ENCODE measurements at places on chromosomes 13 and 19.

- DNase-seq = no peak
These were observed 48.6 kb upstream of the UBE2L5 start for GRCh38 chr13:30373727-30374126.

DNA sequence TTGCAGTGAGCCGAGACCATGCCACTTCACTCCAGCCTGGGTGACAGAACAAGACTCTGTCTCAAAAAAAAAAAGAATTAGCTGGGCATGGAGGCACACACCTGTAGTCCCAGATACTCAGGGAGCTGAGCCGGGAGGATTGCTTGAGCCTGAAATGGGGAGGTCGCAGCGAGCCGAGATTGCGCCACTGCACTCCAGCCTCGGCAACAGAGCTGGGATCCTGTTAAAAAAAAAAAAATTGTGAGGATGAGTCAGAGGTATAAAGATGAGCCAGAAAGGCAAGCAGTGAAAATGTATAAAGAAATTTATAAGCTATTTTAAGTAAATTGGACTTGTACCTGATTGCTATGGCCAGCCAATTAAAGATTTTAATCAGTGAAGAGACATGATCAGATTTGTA is 21.1 kb downstream of the KBTBD6 start:
- no peak for DNase-seq

- no peak for DNase-seq
These were observed 22.8 kb upstream of the ZBTB7A start for GRCh38 chr19:4089400-4089908.

DNA sequence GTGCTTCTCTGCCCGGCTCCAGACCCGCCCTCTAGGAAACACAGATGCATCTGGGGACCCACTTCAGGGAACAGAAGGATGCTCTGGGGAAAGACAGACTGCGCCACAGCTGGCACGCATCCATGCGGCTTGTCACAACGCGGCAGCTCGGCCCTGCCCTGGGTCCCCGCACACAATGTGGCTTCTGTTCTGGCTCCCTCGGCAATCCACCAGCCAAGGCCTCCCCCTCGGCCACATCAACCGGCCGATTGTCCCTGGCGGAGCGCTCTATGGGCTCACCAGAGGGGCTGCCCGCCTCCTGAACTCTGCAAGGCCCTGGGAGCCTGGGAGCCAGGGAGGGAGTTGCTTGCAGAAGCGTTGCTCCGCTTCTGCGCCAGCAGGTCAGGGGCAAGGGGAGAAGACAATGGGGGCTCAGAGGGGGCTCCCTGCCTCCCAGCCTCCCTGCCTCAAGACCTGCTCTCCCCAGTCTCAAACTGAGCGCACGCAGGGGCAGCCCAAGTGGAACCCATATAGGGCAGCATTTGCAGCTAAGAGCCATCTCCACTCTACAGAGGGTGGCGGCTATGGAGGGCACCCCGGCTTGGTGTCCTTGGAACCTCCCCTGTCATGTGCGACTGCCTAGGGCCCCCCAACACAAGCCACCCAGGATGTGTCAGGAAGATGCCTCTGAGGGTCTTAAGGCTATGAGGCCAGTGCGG is 37.9 kb downstream of the MLLT1 start:
- DNase-seq = no peak

GRCh38 chr13:73952648-73953047 is 181.6 kb downstream of the KLF12 start:
- no peak for DNase-seq

DNA sequence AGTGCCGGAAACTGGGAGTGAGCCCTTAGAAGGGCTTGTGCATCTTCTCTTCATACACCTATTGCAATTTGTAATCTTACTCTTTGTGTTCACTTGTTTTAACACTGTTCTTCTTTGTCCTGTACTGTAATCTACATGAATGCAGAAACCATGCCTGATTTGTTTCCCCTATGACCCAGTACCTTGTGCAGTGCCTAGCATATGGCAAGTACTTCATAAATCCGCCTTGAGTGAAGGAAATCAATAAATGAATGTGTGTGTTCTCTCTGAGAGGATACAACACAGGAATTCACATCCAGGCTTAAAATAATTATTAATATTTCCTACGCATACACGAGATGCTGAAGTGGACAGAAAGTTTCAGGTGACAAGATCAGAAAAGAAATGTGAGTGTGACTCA is 172.6 kb downstream of the GPC6 start:
- DNase-seq = no peak

GRCh38 chr13:108176685-108177274 is 38.6 kb downstream of the LIG4 start:
- peak; percentile 34 for DNase-seq

DNA sequence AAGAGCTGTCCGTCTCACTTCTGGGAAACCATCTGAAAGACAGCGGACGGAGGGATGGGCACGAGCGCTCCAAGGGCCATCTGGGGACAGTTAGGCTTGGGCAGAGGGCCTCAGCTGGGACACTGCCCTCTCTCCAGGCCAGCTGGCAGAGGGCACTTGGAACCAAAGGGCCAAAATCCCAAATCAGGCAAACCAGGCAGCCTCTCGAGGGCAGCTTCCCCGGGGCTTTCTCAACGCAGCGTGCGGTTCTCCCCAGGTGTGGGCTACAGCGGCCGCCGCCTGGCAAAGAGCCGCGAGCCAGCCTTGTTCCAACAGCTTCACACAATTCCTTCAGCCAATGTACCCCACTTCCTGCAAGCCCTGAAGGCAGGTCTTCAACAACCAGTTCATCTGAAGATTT is 5.0 kb downstream of the MLLT1 start:
- no peak for DNase-seq

DNA sequence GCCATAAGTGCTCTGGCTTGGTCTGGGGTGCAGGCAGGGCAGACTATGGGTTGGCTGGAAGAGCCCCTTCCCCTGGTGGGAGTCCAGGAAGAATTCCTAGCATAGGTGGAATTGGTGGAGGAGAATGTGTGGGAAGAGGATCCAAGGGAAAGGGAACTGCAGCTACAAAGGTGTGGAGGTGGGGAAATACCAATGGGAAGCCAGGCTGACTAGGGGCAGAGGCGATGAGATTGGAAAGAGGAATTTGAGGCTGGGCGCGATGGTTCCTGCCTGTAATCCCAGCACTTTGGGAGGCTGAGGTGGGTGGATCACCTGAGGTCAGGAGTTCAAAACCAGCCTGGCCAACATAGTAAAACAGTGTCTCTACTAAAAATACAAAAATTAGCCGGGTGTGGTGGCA is 4.8 kb upstream of the SDHAF1 start:
- no peak for DNase-seq

DNA sequence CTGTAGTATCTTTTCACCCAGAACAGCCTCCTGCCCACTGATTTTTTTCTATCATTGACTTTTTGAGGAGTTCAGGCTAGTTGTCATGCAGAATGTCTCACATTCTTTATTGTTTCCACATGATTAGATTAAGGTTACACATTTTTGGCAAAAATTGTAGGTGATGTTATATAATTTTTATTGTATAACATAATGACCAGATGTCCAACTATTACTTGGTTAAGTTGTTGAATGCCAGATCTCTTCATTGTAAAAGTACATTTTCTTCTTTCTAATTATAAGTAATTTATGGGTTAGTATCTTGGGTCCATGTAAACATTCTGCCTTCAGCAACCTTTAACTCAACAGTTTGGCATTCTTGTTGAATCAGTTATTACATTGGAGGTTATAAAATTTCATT is 138.4 kb downstream of the POSTN start:
- no peak for DNase-seq

GRCh38 chr13:25725104-25725503 is 326.7 kb downstream of the SHISA2 start:
- DNase-seq = no peak

- no peak for DNase-seq
These were observed 13.5 kb downstream of the IL17D start for GRCh38 chr13:20716951-20717350.

GRCh38 chr13:111265006-111265700 is 55.3 kb upstream of the TEX29 start:
- DNase-seq = no peak

DNA sequence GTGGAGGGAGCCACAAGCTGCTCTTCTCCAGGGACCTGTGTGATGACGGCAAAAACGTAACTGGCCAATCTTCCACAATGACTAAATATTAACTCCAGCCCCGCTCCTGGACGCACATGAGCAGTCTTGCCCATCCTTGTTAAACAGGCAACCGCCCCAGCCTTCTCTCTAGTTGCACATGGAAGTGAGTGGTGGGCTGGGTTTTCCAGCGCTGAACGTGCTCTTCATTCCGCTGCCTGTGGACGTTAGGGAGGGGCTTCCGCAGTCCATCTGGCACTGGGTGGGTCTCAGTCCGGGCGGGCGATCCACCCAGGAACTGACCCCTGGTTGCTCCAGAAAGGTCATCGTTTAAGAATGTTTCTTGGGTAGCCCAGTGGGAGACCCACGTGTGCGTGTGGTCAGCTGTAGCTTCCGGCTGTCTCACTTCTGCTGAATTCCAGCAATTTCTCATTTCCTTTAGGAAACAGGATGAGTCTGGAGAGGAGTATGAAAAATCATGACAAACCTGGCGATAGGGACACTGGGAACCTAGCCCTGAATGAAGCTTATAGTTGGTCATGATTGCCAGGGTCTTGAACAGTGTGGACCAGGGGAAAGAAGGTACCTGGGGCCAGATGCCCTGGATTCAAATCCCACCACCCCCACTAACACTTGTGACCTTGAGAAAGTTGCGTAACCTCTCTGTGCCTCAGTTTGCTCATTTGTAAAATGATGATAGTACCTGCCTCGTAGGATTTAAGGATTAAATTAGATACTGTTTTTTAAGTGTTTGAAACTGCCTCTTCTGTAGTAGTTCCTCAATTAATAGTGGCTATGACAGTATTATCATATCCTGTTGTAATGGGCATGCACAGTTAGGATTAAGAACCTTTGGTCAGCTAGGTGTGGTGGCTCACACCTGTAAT is 92.6 kb downstream of the SIPA1L3 start:
- no peak for DNase-seq

DNA sequence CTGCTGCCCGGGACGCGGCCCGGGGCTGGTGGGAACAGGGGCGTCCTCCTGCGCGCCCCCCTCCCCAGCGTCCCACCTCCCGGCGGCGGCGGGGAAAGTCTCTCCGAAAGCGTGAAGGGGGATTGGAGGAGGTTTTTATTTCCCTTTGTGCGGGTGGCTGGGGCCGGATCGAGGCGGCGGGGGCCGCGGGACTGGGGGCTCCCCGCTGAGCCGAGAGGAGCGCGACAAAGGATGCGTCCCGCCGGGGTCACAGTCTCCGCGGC is 132 bp downstream of the SHD start:
- DNase-seq = no peak

- DNase-seq = no peak
These were observed 24.5 kb upstream of the FREM2 start for GRCh38 chr13:38662362-38662761.

DNA sequence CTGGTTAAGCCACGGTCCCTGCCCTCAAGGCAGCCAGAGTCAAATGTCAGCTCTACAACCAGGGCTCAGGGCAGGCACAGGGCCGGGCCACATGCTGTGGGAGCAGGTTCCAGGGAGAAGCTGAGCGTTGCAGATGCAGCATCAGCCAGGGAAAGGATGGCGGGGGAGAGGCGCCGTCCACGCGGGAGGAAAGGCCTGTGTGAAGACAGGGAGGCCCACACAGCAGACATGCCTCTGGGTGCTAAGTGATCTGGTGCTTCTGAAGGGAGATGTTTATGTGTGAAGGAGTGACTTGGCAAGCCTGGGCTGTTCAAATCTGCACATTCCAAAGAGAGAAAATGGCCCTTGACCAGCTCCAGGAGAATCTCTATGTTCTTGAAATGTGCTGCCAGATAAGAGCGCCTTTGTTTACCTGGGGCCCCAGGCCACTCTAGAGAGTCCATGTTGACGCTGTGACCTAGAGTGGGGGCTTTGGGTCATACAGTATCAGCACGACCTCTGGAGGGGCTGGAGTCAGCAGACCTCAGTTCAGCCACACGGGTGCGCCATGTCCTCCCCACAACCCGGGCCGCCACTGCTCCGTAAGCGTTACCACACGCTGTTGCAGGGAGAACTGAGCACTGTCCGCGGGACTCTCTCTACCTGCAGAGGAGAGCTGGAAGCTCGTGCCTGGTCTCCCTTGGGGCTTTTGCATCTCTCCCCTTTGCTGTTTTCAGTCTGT is 15.9 kb upstream of the ATF5 start:
- no peak for DNase-seq

- DNase-seq = no peak
These were observed 786.2 kb downstream of the SLITRK6 start for GRCh38 chr13:85013006-85013405.

DNA sequence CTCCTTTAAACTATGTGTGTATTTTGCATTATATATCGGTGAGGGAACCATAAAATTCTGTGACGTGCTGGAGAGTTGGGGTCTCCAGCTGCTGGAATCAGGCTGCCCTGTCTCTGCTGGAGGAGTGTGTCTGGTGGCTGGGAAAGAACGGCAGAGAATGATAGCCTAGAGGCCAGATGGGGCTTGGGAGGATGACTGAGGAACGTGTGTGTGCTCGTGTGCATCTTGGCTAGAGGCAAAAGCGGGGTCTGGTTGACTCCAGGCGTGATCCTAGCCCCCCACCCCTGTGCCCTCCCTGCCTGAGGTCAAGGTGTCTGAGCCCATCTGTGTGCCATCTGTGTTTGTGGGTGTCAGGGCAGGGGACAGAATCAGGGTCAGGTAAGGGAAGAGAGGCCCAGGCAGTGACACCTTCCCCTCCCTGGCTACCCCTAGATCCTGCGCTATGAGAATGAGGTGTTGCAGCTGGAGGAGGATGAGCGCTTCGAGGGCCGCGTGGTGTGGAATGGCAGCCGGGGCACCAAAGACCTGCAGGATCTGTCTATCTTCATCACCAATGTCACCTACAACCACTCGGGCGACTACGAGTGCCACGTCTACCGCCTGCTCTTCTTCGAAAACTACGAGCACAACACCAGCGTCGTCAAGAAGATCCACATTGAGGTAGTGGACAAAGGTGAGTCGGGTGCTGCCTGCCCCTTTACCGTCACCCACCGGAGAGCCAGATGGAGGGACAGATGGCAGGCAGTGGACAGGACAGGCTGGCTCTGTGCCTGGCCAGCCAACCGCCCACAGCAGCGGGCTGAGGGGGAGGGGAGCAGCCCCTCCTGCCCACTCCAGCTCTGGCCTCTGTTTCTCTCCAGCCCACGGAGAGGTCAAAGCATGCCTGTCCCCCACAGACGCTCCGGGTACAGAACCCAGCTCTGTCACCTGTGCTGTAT is 3.1 kb downstream of the SCN1B start:
- DNase-seq = no peak

- DNase-seq = no peak
These were observed 8.2 kb downstream of the LAMP1 start for GRCh38 chr13:113305208-113305607.

DNA sequence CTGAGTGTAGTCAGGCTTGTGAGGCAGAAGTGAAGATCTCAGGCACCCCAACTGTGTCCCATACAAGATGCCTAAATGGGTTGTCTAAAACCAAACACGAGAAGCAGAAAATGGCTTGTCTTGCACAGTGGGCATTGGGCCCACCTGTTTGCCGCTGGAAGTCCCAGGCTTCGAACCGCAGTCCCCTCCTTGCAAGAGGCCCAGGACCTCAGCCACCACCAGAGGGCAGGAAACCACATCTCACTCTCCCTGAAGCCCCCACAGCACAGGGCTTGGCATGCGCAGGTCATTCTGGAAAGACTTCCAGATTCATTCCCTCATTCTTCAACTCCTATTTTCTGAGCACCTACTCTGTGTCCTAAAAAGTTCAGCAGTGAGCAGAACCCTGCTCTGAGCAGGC is 973.7 kb downstream of the UQCRFS1 start:
- no peak for DNase-seq

GRCh38 chr19:33490041-33490451 is 31.5 kb downstream of the PEPD start:
- no peak for DNase-seq

Data from stimulated activated CD4-positive, alpha-beta T cell treated with anti-CD3 and anti-CD28 coated beads, TNF-alpha, amount 100 ng/mL, for 4 hours (primary cell).